Testis (tissue), 5 donors: ENCODE measurements at places on chromosomes 6 and 20.
A peak's percentile ranks its signal among the peaks of the same experiment; 100 is the strongest.

DNA sequence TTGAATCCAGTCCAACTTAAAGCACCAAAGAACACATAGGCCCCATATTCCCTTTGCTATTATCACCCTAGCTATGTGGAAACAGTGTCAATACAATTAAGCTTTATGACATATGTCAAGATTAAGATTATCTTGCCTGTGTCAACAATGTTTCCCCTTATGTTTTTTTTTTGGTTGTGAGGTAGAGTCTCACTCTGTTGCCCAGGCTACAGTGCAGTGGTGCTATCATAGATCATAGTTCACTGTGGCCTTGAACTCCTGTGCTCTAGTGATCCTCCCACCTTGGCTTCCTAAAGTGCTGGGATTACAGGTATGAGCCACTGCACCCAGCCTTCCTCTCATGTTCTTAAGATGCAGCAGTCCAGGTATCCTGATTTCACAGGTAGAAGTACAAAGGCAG, 17.8 kb downstream of the AFG1L start:
- H3K4me1 ChIP-seq, result peaks cover 13% of the 10 kb centered on the region
- no peak overlapping the region for H3K4me3 ChIP-seq
- no peaks in the 10 kb centered on the region for H3K36me3 ChIP-seq
- DNase-seq, result no peak
- no peak overlapping the region for H3K27ac ChIP-seq
- no peaks in the 10 kb centered on the region for H3K27me3 ChIP-seq

- no peak overlapping the region for H3K4me3 ChIP-seq
- H3K27me3 ChIP-seq, result no peaks in the 10 kb centered on the region
- no peaks in the 10 kb centered on the region for H3K36me3 ChIP-seq
- H3K4me1 ChIP-seq, result no peaks in the 10 kb centered on the region
Measured at GRCh38 chr20:6888736-6889395, 121.4 kb downstream of the BMP2 start.

- no peaks in the 10 kb centered on the region for H3K36me3 ChIP-seq
- H3K4me1 ChIP-seq, result peaks cover 3% of the 10 kb centered on the region
- no peak overlapping the region for H3K4me3 ChIP-seq
- DNase-seq, result no peak
Measured at GRCh38 chr6:158321960-158322359, 9.7 kb downstream of the TULP4 start.

DNA sequence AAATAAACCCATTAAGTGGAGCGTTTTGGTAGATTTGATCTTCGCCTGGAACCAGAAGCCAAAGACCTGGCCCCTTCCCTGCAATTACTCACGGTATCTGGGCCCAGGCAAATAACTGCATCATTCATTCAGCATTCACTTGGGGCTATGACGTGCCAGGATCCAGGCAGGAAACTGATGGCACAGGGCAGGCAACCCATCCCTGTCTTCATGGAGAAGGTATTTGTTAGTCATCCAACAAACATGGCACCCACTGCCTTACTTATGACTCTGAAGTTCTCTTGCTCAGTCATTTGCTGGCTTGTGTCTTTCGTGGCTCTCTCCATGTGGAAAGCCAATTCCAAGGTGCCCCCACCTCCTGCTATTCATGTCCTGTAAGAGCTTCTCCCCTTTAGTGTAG, 232.4 kb downstream of the BMP7 start:
- H3K4me1 ChIP-seq, result no peaks in the 10 kb centered on the region
- H3K4me3 ChIP-seq, result no peak overlapping the region
- H3K36me3 ChIP-seq, result no peaks in the 10 kb centered on the region
- no peaks in the 10 kb centered on the region for H3K27me3 ChIP-seq

DNA sequence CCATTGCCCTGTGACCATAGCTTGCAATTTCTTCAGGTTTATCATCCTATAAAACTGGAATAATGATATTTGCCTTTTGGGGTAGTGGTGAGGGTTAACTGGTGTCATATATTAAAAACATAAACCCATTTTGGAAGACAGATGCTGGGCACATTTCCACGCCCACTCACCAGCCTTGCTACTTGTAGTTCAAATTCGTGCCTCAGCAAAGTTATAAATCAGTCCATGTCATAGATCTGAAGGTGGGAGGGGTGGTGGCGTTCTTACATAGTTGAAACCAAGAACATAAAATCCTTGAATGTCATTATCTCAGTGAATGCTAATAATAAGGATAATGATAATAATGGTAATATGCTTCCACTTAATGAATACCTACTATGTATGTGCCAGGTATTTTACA, 9.4 kb upstream of the ELMO2 start:
- H3K4me3 ChIP-seq, result no peak overlapping the region
- no peaks in the 10 kb centered on the region for H3K36me3 ChIP-seq
- no peak overlapping the region for H3K27ac ChIP-seq
- DNase-seq, result no peak
- H3K4me1 ChIP-seq, result no peaks in the 10 kb centered on the region

DNA sequence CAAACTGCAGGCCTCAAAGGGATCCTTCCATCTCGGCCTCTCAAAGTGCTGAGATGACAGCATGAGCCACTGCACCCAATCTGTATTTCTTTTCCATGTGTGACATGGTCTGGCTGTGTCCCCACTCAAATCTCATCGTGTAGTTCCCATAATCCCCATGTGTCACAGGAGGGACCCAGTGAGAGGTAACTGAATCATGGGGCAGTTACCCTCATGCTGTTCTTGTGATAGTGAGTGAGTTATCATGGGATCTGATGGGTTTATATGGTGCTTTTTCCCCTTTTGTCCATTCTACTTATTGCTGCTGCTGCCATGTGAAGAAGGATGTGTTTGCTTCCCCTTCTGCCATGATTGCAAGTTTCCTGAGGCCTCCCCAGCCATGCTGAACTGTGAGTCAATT, 10.3 kb upstream of the BRPF3 start:
- H3K36me3 ChIP-seq, result no peaks in the 10 kb centered on the region
- no peak overlapping the region for H3K4me3 ChIP-seq
- H3K27ac ChIP-seq, result no peak overlapping the region
- no peaks in the 10 kb centered on the region for H3K4me1 ChIP-seq
- H3K27me3 ChIP-seq, result no peaks in the 10 kb centered on the region
- no peak for DNase-seq

- H3K27me3 ChIP-seq, result no peaks in the 10 kb centered on the region
- no peak within 1 kb of the TSS for H3K4me3 ChIP-seq
- H3K27ac ChIP-seq, result peak within 1 kb of the TSS; percentile 54
- peak; percentile 38 for DNase-seq
- H3K36me3 ChIP-seq, result no peaks in the 10 kb centered on the region
Measured at GRCh38 chr6:33073431-33073871, at the start of gene HLA-DPA1. Gene HLA-DPA1, minus strand, starts transcription at chr6:33073649.

GRCh38 chr6:7566617-7567173, 23.3 kb upstream of the SNRNP48 start:
- H3K4me3 ChIP-seq, result no peak overlapping the region
- no peaks in the 10 kb centered on the region for H3K36me3 ChIP-seq
- no peaks in the 10 kb centered on the region for H3K4me1 ChIP-seq
- H3K27me3 ChIP-seq, result no peaks in the 10 kb centered on the region

- DNase-seq, result no peak
- no peaks in the 10 kb centered on the region for H3K36me3 ChIP-seq
- H3K4me1 ChIP-seq, result no peaks in the 10 kb centered on the region
- H3K27ac ChIP-seq, result no peak overlapping the region
- no peak overlapping the region for H3K4me3 ChIP-seq
Measured at GRCh38 chr20:2451422-2451821, 19.2 kb downstream of the SNRPB start.

- H3K4me3 ChIP-seq, result peak overlapping the region; percentile 89
- H3K4me1 ChIP-seq, result peaks cover 7% of the 10 kb centered on the region
Measured at GRCh38 chr6:158233214-158233795, 65.2 kb downstream of the GTF2H5 start.

- H3K27ac ChIP-seq, result no peak overlapping the region
- H3K36me3 ChIP-seq, result no peaks in the 10 kb centered on the region
- no peak overlapping the region for H3K4me3 ChIP-seq
- no peak for DNase-seq
- H3K27me3 ChIP-seq, result no peaks in the 10 kb centered on the region
Measured at GRCh38 chr6:153852481-153852880, 186.6 kb upstream of the OPRM1 start.

GRCh38 chr20:31925631-31926030, 26.2 kb downstream of the PDRG1 start:
- no peak for DNase-seq
- H3K27ac ChIP-seq, result no peak overlapping the region
- no peaks in the 10 kb centered on the region for H3K4me1 ChIP-seq
- H3K36me3 ChIP-seq, result no peaks in the 10 kb centered on the region
- H3K27me3 ChIP-seq, result no peaks in the 10 kb centered on the region

DNA sequence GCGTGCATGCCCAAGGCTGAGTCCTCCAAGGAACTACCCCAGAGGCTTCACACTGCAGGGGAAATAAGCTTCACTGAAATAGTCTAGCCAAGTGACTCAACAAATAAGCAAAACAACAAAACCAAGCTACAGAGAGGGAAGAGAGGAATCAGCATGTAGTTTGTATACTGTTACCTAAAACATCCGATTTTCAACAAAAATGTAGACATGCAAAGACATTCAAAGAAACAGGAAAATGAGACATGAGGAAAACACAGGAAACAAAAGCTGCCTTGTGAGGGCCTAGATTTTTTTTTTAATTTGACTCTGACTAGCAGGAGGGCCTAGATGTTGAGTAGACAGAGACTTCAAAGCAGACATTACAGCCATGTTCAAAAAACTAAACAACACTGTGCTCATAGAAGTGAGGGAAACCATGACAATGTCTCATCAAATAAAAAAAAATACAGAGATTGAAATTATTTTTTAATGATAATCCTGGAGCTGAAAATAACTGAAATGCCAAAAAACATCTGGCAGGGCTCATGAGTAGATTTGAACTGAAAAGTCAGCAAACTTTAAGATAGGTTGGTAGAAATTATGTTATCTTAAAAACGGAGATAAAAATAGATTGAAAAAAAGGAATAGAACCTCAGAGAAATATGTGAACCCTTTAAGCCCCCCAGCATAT, 16.4 kb upstream of the KIF25 start:
- no peak overlapping the region for H3K4me3 ChIP-seq
- H3K27ac ChIP-seq, result no peak overlapping the region
- H3K27me3 ChIP-seq, result no peaks in the 10 kb centered on the region
- no peaks in the 10 kb centered on the region for H3K4me1 ChIP-seq
- H3K36me3 ChIP-seq, result no peaks in the 10 kb centered on the region
- no peak for DNase-seq

- H3K4me1 ChIP-seq, result no peaks in the 10 kb centered on the region
- H3K36me3 ChIP-seq, result no peaks in the 10 kb centered on the region
- no peaks in the 10 kb centered on the region for H3K27me3 ChIP-seq
- no peak for DNase-seq
Measured at GRCh38 chr20:10322073-10323012, 103.7 kb downstream of the SNAP25 start.

GRCh38 chr20:41064377-41064776, 35.8 kb downstream of the TOP1 start:
- no peak overlapping the region for H3K4me3 ChIP-seq
- no peaks in the 10 kb centered on the region for H3K36me3 ChIP-seq
- no peak overlapping the region for H3K27ac ChIP-seq
- no peak for DNase-seq

- no peak for DNase-seq
- peaks cover 6% of the 10 kb centered on the region for H3K4me1 ChIP-seq
- H3K27ac ChIP-seq, result peak overlapping the region; percentile 25
- H3K27me3 ChIP-seq, result no peaks in the 10 kb centered on the region
Measured at GRCh38 chr6:148890096-148890495, 143.3 kb downstream of the UST start.

DNA sequence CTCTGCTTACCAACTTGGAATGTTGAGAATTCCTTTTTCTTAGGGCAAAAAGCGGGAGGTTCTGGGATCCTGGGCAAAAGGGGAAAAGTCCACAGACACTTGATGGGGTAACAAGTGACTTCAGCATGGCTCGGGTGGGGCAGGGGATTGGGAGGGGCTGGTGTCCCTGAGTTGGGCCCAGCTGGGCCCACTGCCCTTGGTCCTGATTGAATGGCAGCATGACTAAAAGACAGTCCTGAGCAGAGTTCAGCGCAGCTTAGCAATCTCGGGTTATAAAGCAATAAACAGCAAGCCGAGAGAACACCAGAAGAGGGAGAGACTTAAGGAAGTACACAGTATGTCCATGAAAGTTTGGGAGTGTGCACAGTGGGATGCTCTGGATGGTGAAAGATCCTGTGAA, 5.6 kb downstream of the PPP2R5D start:
- DNase-seq, result no peak
- H3K27ac ChIP-seq, result no peak overlapping the region

- H3K27me3 ChIP-seq, result no peaks in the 10 kb centered on the region
- peak overlapping the region; percentile 31 for H3K27ac ChIP-seq
- DNase-seq, result no peak
- no peak overlapping the region for H3K4me3 ChIP-seq
Measured at GRCh38 chr6:30813631-30814145, 69.3 kb upstream of the IER3 start.

DNA sequence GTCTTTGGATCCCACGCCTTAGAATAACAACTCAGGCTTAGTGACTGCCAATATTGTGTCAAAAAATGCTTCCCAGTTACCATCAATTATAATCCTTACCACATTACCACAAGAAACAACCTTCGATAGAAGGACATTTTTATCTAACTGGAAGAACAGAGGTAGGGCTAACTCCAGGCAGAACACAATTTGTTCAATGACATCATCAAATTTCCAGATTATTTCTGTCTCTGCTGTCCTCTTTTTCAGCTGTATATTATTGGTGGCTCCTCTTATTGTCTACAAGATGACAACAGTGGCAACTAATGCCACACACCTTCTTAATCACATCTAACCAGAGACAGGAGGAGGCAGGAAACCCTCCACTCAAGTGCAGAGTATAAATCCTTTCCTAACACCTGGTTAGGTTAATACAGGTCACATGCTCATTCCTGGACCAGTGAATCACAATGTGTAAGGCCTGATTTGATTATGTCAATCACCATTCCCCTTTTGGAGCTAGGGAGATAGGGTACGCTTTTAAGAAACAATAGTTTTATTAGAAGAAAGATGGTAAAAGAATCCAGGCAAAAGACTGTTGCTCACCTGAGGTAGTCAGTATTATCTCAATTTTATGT, 18.0 kb downstream of the KHDC1L start:
- no peaks in the 10 kb centered on the region for H3K36me3 ChIP-seq
- no peak overlapping the region for H3K27ac ChIP-seq
- H3K4me3 ChIP-seq, result no peak overlapping the region
- H3K4me1 ChIP-seq, result no peaks in the 10 kb centered on the region
- DNase-seq, result no peak

DNA sequence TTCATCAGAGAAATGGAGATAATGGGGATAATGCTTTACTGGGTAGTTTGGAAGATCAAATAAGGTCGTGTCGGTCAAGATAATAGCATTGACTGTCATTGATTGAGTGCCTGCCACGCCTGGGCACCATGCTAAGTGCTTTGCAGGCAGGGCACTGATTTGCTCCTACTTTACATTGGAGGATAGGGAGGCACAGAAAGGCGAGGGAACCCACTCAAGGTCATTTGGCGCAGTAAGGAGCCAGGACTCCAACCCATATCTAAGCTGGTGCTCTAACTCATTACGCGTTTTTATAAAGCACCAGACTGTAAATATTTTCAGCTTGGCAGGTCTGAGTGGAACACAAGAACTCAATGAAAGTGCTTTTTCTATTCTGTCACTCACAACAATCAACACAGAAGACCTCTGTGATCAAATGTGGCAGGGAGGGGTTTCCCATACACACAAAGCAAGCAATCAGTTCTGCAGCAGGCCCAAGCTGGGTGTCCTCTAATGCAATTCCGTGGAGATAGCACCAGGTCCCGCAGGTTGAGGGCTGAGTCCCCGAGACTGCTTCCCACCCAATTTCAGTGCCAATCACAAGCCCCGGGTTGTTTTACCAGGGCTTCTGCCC, 373.6 kb downstream of the CDH26 start:
- no peak for DNase-seq
- H3K27me3 ChIP-seq, result no peaks in the 10 kb centered on the region
- no peaks in the 10 kb centered on the region for H3K36me3 ChIP-seq
- H3K4me1 ChIP-seq, result no peaks in the 10 kb centered on the region

- no peak overlapping the region for H3K4me3 ChIP-seq
- no peak overlapping the region for H3K27ac ChIP-seq
- no peaks in the 10 kb centered on the region for H3K27me3 ChIP-seq
Measured at GRCh38 chr6:109241199-109241598, 141.1 kb downstream of the CD164 start.
